Foreskin fibroblast (primary cell): ENCODE measurements at places on chromosomes 4 and X.

GRCh38 chrX:24777660-24778059 lies 83.9 kb downstream of the POLA1 start:
- DNase-seq = no peak

GRCh38 chrX:52852110-52852860 lies 15.6 kb downstream of the XAGE3 start:
- DNase-seq = peak; percentile 43

DNA sequence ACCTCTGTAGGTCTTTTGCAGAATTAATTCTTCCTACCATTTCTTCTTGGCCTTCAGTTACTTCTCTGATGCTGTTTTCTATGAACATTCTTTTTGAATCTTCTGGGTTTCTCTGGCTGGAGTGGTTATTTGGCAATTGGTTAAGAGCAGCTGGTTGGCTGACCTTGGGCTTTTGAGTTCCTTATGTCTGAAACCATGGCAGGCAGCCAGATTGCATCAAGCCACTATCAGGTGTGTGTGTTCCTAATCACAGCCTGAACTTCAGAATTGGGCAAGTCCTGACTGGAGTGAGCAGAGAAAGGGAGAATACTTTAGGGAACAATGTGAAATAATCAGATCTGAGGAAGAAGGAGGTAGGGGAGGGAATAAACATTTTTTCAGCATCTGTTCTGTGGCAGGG lies 90.2 kb downstream of the ARHGAP10 start:
- peak; percentile 86 for DNase-seq

DNA sequence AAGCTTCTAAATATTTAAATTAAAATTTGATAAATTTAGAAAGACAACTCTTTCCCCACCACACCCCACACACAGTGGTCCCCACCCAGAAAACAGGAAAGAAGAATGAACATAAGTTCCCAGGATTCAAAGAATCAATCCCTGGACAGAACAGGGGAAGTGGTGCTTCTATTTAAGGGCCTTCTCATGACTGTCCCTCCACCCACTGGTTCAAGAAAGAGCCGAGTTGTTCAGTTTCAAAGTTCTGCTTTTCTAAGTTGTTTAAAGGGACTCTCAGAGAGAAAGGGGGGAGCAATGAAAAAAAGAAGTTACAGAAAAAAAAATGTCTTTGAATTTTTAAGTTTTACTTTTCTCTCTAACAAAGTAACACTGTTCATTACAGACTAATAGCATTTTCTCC lies 195.8 kb downstream of the PDGFC start:
- DNase-seq = no peak
